Muscle of leg (tissue), 16 donors: ENCODE measurements at places on chromosomes 1 and 21. TPM values are rescaled to one million over a fixed set of nuclear protein-coding genes. Genes with fewer than 3 reads are reported as not detected.

DNA sequence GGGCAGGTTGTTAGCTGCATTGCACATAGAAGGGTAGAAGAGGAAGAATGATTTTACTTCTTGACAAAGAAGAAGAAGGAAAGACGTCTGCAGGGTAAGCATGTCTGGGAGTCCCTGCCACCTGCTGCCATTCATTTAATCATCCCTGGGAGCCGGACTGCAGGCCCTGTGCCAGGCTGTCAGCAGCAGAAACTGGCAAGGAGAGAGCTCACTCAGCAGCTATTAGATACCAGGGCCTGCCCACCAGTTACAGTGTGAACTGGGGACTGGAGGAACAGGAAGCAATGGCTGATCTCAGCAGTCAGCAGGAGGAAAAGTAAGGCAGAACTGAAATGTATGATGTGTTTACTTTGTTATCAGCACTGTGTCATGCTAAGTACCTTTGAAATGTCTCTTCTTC lies 75.7 kb upstream of the C1orf87 start:
- H3K4me3 ChIP-seq, result no peak overlapping the region
- H3K27me3 ChIP-seq, result no peaks in the 10 kb centered on the region
- H3K36me3 ChIP-seq, result no peaks in the 10 kb centered on the region
- peak; percentile 80 for DNase-seq
- peak overlapping the region; percentile 37 for H3K27ac ChIP-seq
- H3K4me1 ChIP-seq, result peaks cover 6% of the 10 kb centered on the region

DNA sequence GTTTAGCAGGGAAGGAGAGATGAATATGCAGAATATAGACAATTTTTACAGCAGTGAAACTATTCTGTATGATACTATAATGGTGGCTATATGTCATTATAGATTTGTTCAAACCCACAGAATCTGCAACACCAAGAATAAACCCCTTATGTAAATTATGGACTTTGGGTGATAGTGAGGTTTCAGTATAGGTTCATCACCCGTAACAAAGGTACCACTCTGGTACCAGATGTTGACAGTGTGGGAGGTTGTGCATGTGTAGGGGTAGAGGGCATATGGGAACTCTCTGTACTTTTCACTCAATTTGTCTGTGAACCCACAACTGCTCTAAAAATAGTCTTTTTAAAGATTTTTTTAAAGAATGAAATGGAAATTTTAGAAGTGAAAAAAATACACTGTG lies 29.9 kb upstream of the PRDX6 start:
- H3K4me3 ChIP-seq, result no peak overlapping the region
- H3K36me3 ChIP-seq, result no peaks in the 10 kb centered on the region
- no peak overlapping the region for H3K27ac ChIP-seq
- no peaks in the 10 kb centered on the region for H3K4me1 ChIP-seq
- no peak for DNase-seq

DNA sequence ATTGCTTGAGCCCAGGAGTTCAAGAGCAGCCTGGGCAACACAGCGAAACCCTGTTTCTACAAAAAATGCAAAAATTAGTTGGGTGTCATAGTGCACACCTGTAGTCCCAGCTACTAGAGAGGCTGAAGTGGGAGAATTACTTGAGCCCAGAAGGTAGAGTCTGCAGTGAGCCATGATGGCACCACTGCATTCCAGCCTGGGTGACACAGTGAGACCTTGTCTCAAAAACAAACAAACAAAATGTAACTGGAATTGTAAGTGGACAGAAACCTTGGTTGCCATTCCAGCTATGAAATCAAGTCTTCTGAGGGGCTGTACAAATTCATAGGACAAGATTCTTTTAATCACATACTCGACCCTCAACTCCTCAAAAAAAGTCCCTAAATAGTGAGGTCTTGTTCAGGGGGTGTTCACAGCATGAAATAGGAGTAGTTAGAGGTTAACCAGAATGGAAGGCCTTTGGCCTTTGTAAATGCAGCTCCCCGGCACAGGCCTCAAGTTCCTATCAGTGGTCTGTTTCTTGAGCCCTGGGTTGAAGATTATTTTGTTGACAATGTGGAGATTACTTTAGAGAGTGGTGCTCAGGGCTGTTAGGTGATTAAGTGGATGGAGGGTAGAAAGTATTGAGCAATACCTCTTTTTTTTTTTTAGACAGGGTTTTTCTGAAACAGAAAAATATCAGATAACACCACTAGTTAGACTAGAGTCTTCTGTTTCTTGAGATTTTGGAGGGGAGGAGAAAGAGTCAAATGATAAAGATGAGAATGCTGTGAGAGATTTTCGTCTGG lies 138.7 kb upstream of the ZNF648 start:
- no peaks in the 10 kb centered on the region for H3K27me3 ChIP-seq
- no peak for DNase-seq
- no peak overlapping the region for H3K27ac ChIP-seq
- H3K4me1 ChIP-seq, result peaks cover 4% of the 10 kb centered on the region
- H3K4me3 ChIP-seq, result no peak overlapping the region

GRCh38 chr1:3702990-3703728 lies 49.1 kb upstream of the CCDC27 start:
- H3K36me3 ChIP-seq, result no peaks in the 10 kb centered on the region
- H3K4me1 ChIP-seq, result peaks cover 41% of the 10 kb centered on the region
- H3K4me3 ChIP-seq, result no peak overlapping the region
- DNase-seq, result no peak

- H3K27ac ChIP-seq, result no peak overlapping the region
- peaks cover 2% of the 10 kb centered on the region for H3K4me1 ChIP-seq
- no peak overlapping the region for H3K4me3 ChIP-seq
- DNase-seq, result no peak
- H3K27me3 ChIP-seq, result no peaks in the 10 kb centered on the region
- peaks cover 14% of the 10 kb centered on the region for H3K36me3 ChIP-seq
These were observed 29.5 kb upstream of the SH3D21 start for GRCh38 chr1:36276688-36277087.

DNA sequence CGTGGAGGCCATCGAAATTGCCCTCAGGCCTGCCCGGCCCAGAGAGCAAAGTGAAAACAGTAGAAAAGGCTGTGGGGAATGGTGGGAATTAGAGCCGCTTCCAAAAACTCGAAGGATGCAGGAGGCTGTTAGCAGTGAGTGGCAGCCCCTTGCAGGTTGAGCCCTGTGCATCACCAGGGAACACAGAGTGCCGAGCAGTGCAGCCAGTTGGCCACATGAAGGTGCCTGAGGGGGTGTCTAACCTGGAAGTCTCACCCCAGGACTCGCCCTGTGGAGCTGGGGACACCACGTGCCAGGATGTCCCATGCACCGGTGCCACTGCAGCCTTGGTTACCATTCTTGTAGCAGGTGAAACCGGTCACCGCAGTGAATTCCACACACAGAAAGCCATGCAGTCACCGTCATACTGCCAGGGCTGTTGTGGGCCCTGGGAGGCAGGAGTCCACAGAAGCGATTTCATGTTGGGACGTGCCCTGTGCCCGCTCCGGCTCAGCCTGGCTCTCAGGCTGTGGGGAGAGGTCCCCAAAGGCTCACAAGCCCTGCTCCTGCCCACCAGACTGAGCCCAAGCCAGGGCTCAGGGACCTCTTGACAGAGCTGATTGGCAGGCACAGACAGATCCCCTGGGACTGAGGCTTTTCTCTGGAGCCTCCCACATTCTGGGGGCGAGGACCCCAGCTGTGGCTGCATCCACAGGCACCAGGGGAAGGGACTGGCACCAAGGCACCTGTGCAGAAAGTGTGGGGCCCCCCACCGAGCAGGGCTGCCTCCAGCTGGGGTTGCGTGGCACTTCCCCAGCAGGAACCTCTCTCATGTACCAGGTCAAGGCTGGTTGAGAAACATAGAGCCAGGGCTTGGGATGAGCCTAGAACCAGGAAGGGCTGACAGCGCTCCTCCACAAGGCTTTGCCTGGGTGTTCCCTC lies 16.7 kb upstream of the ACTRT2 start:
- H3K27ac ChIP-seq, result no peak overlapping the region
- peaks cover 10% of the 10 kb centered on the region for H3K4me1 ChIP-seq
- no peak overlapping the region for H3K4me3 ChIP-seq
- H3K27me3 ChIP-seq, result peaks cover 12% of the 10 kb centered on the region

- H3K27ac ChIP-seq, result no peak overlapping the region
- peaks cover 3% of the 10 kb centered on the region for H3K4me1 ChIP-seq
- no peak overlapping the region for H3K4me3 ChIP-seq
- H3K27me3 ChIP-seq, result no peaks in the 10 kb centered on the region
- DNase-seq, result no peak
These were observed 14.3 kb upstream of the DR1 start for GRCh38 chr1:93331412-93331811.

GRCh38 chr21:43287795-43288755 lies 119.3 kb downstream of the CRYAA start:
- H3K4me3 ChIP-seq, result no peak overlapping the region
- peaks cover 5% of the 10 kb centered on the region for H3K27me3 ChIP-seq
- H3K27ac ChIP-seq, result no peak overlapping the region
- no peaks in the 10 kb centered on the region for H3K36me3 ChIP-seq
- DNase-seq, result no peak

DNA sequence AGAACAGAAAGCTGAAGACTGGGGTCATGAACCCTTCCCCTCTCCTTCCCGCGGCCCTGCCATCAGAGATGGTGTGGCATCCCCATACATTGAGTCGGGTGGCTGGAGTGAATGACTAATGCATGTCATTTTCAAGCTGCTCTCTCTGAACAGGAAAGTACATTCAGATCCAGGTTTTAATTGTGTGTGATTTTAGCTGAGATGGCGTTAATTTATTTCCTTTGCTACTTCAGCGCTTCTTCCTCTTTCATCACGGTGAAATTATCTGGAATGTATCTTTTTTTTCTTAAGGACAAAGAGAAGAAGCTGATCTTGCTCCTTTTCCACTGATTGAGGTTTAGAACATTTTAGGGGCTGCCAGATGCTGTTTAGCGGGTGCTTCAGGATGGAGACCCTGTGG lies 8.6 kb upstream of the LRRN2 start:
- no peak overlapping the region for H3K27ac ChIP-seq
- no peak overlapping the region for H3K4me3 ChIP-seq
- peaks cover 4% of the 10 kb centered on the region for H3K27me3 ChIP-seq
- no peaks in the 10 kb centered on the region for H3K4me1 ChIP-seq
- no peaks in the 10 kb centered on the region for H3K36me3 ChIP-seq
- DNase-seq, result no peak

GRCh38 chr1:196407358-196408051 lies 200.7 kb downstream of the KCNT2 start:
- peak; percentile 20 for DNase-seq
- no peaks in the 10 kb centered on the region for H3K27me3 ChIP-seq
- no peaks in the 10 kb centered on the region for H3K36me3 ChIP-seq
- no peaks in the 10 kb centered on the region for H3K4me1 ChIP-seq
- H3K4me3 ChIP-seq, result no peak overlapping the region

DNA sequence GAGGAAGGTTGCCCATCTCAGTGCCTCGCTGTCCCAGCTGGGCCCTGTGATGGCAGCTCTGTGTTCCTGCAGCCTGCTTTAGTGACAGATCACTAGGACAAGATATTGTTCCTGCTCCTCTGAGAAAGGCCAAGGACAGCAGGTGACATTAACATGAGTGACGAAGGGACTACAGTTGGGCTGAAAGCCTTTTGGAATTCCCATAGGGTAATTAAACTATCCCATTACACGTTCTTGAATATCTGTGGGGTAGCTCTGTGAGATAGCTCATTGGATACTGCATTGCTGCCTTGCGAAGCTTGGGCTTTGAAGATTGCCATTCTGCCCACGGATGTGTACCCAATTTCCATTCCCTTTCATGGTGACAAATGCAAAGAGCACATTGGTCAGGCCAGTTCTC lies 78.2 kb upstream of the COA6 start:
- no peaks in the 10 kb centered on the region for H3K36me3 ChIP-seq
- DNase-seq, result peak; percentile 24
- H3K27ac ChIP-seq, result no peak overlapping the region
- peaks cover 4% of the 10 kb centered on the region for H3K27me3 ChIP-seq

- no peaks in the 10 kb centered on the region for H3K36me3 ChIP-seq
- H3K4me1 ChIP-seq, result peaks cover 7% of the 10 kb centered on the region
- H3K27ac ChIP-seq, result no peak overlapping the region
- peaks cover 13% of the 10 kb centered on the region for H3K27me3 ChIP-seq
- no peak overlapping the region for H3K4me3 ChIP-seq
These were observed 48.2 kb upstream of the POU3F1 start for GRCh38 chr1:38094711-38095290.

GRCh38 chr1:47523835-47524215 lies 86.0 kb downstream of the FOXD2 start:
- no peak overlapping the region for H3K27ac ChIP-seq
- H3K36me3 ChIP-seq, result no peaks in the 10 kb centered on the region
- DNase-seq, result no peak
- no peaks in the 10 kb centered on the region for H3K4me1 ChIP-seq

DNA sequence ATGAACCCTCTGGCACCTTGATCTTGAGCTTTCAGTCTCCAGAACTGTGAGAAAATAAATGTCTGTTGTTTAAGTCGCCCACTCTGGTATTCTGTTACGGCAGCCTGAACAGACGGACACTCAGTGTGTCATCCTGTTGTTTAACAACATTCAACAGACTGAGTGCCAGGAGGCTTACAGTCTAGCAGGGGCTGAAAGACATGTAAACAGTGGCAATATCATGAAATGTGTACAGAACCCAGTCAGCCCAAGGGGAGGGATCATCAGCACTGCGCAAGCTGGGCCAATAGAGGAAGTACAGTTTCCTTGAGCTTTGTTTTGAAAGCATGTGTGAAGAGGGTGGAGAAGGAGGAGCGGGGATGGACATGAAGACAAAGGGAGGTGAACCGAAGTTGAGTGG lies 13.6 kb downstream of the DIP2A start:
- H3K27ac ChIP-seq, result no peak overlapping the region
- H3K36me3 ChIP-seq, result peaks cover 3% of the 10 kb centered on the region
- H3K4me1 ChIP-seq, result peaks cover 4% of the 10 kb centered on the region
- DNase-seq, result no peak
- H3K4me3 ChIP-seq, result no peak overlapping the region

DNA sequence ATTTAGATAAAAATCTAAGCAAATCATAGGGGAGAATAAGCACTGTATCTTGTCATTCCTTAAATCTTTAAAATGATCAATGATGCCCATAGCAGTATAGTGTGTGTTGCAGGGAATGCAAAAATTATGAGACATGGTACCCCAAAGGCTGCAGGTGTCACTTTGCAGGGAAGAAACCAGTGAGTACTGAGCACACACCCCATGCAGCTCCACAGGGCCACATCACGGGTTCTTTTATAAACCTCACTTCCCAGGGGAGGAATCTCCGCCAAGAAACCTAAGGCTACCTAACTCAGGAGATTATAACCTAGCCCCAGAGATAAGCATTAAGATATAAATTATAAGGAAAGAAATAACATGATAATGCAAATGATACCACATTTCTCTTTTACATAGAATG lies 115.6 kb downstream of the APP start:
- peaks cover 3% of the 10 kb centered on the region for H3K36me3 ChIP-seq
- H3K27ac ChIP-seq, result no peak overlapping the region
- H3K4me1 ChIP-seq, result peaks cover 7% of the 10 kb centered on the region
- no peak for DNase-seq

MYBPH gene
- 109 TPM for total RNA-seq

PPIAL4G gene
- total RNA-seq, result 0.04 TPM

S100A9 gene
- 17.8 TPM for total RNA-seq

AMPD1 gene
- 49.3 TPM for total RNA-seq

HPCA gene
- 0.35 TPM for total RNA-seq

RYR2 gene
- total RNA-seq, result 2.3 TPM

AJAP1 gene
- 0.58 TPM for total RNA-seq

PROX1 gene
- total RNA-seq, result 6.9 TPM

NCAM2 gene
- total RNA-seq, result 4.5 TPM

FCRLB gene
- 0.40 TPM for total RNA-seq

UTS2 gene
- not detected for total RNA-seq

IGFN1 gene
- total RNA-seq, result 1.2 TPM
